ENCODE measurements at places on chromosomes 12 and 14. TPM values are rescaled to one million over a fixed set of nuclear protein-coding genes. Genes with fewer than 3 reads are reported as not detected.

GRCh38 chr12:7542813-7543212 is 39.2 kb upstream of the CD163 start:
- no peak for DNase-seq

- peak; percentile 70 for DNase-seq
These were observed 121.9 kb downstream of the ESRRB start for GRCh38 chr14:76497550-76498462.

DNA sequence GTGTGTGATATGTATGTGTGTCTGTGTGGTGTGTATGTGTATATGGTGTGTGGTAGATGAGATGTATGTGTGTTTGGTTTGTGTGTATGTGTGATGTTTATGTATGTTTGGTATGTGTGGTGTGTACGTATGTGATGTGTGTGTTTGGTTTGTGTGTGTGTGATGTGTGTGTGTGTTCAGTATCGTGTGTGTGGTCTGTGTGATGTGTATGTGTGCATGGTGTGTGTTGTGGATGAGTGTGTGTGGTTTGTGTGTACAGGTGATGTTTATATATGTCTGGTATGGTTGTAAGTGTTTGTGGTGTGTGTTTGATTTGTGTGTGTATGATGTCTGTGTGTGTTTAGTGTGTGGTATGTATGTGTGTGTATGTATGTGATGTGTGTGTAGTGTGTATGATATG is 199.4 kb downstream of the SUDS3 start:
- no peak for DNase-seq

Gene PIANP
- total RNA-seq: 1.2 TPM

DNA sequence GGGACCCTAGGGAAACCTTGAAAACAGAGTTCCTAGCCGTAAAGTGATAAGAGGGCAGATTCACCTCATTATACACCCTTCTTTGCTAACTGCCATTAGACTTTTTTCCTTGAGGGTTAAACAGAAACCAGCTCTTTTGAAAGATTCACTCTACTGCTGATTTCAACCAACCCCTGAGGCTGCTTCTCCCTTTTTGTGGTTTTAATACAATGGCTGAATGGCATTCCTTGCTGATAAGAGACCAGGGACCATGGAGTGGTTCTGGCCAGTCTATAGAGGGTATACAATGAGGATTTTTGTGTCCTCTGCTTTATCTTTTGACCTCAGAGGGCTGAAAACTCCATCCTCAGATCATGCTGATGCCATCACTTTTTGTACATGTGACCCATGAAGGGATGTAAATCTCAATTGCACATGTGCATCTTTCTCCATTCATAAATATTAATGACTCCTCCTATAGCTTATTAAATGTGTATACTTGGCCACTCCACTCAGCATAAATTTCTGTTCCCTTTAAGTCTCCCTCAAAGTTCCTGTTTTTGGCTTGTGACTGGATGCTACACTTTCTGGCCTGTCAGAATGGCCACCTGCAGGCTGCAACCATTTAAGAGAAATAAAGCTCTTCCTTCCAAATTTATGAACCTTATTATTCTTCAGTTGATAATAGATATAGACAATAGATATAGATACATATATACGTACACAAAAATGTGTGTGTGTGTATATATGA is 233.8 kb upstream of the SEL1L start:
- DNase-seq: no peak

DNA sequence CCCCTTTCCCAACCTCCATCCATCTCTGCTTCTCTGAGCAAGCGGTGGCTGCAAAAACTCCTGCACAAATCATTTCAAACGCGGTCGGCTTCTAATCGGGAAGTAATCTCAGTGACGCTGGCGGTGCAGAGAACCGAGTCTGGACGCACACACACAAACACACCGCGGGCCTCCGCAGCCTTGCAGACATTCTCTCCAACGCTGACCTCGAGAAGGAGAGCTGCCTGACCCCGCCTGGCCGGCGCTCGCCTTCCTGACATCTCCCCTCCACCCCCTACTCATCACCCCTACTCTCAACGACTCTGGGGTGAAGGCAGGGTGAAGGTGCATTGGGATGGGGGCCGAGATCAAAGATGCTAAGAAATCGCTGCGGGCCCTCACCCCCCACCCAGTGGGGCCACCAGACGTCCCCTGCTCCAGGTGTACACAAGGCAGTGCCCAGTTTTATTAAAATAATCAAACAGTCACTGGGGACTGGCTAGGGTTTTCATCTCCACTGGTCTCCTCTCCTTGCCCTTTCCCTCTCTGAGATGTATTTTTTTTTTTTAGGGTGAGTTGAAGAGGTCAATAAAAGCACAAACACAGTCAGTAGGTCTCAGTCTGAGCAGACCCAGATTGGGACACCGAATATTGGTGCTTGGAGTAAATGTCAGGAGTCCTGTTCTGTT is 506 bp upstream of the TBX5 start:
- DNase-seq: no peak

GRCh38 chr12:75489613-75490210 is 9.2 kb downstream of the GLIPR1 start:
- DNase-seq: no peak

Gene AMDHD1
- total RNA-seq: 0.75 TPM

- DNase-seq: no peak
These were observed 529.6 kb upstream of the TBX3 start for GRCh38 chr12:115213538-115214016.
